ENCODE measurements at places on chromosomes 6 and 20.

- DNase-seq = no peak
Observed at GRCh38 chr6:169970306-169970988, 219.0 kb downstream of the ERMARD start.

GRCh38 chr6:63821442-63821841, 185.8 kb downstream of the PHF3 start:
- no peak for DNase-seq

- no peak for DNase-seq
Observed at GRCh38 chr6:44732243-44732642, 344.7 kb downstream of the CDC5L start.

GRCh38 chr20:53643031-53643832, 49.6 kb upstream of the ZNF217 start:
- peak; percentile 43 for DNase-seq

DNA sequence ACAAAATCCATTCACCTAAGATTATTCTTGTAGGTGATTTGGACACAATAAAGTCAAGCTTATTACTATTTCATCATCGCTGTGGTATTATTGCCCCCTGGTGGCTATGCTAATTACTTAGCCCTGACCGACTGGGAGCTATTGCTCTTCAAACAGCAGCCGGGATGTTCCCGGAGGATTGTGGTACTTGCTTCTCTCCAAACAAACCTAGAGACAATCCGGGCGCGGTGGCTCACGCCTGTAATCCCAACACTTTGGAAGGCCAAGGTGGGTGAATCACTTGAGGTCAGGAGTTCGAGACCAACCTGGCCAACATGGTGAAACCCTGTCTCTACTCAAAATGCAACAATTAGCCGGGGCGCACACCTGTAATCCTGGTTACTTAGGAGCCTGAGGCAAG, 15.4 kb upstream of the STMND1 start:
- DNase-seq = no peak

- DNase-seq = no peak
Observed at GRCh38 chr6:25280344-25281074, 1.3 kb downstream of the CARMIL1 start.

GRCh38 chr6:113558966-113559365, 298.2 kb upstream of the MARCKS start:
- DNase-seq = no peak

DNA sequence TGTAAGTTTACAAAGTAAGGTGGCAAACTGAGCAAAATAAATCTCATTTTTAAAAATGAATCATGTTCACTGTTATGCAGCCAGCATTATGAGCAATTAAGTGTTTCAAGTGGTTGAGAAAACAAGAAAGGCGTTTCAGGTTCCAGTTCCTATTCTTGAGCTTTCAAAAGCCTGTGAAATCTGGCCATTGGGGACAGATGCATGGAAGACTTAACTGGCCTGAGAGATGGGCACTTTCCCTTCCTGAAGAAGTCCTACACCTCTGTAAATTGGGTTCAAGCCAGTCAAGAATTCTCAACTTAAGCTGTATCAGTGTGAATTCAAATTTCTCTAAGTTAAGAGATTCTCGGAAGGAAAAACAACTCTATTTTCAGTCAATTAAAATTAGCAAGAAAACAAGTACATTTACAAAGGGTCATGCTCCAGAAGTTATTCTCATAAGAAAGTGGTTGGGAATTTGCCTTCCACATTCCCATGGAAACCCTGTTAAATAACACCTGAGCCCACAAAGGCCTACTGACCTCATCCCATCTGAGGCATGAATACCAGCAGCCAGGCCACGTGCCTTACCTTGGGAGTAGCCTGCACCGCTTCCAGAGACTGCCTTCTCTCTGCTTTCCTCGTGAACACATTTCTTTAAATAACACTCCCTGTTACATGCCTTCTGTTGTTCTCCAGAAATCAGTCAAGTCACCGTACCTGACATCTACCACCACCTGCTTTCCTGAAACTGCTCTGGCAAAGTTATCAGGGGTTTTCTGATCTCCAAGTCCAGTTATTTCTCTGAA, 19.4 kb downstream of the MAP3K5 start:
- no peak for DNase-seq

- DNase-seq = peak; percentile 14
Observed at GRCh38 chr6:45677381-45678284, 299.9 kb upstream of the SUPT3H start.

DNA sequence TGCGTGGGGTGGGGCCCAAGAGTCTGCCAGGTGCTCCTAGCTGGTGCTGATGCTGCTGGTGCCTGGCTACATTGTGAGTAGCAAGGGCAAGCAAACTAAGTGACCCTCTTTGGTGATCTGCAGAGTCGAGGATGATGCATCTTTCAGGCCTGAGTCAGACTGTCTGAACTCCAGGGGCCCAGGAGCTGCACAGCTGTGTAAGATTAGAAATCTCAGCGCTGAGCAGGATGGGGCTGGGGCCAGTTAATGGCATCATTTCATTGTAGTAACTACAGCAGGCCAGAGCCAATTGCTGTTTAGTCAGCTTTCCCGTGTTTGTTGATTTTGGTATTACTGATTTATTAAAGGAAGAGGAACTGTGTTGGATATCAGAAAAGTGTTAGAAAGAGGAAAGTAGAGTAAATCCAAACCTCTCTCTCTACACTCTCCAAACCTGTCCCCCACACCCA, 365.2 kb downstream of the PAX1 start:
- no peak for DNase-seq

GRCh38 chr6:154593122-154593521, 82.6 kb upstream of the CNKSR3 start:
- DNase-seq = no peak

DNA sequence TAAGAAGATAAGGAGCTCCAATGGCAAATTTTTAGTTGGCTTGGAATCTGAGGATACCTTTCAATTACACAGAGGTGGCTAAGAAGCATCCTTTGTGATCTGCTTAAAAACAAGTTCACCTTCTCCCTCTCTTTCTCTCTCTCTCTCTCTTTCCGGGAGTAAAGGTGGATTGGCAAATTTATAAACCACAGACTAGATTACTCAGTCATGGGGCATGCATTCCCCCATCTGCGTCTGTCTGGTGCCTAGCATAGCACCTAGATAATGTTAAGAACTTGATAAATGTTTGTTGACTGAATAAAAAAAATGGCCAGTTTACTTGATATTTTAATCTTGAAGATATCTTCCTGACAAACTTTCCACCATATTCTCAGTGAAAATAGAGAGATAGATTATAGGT, 312.3 kb downstream of the CDC5L start:
- no peak for DNase-seq

GRCh38 chr20:44576297-44576696, 6.1 kb upstream of the PKIG start:
- no peak for DNase-seq

DNA sequence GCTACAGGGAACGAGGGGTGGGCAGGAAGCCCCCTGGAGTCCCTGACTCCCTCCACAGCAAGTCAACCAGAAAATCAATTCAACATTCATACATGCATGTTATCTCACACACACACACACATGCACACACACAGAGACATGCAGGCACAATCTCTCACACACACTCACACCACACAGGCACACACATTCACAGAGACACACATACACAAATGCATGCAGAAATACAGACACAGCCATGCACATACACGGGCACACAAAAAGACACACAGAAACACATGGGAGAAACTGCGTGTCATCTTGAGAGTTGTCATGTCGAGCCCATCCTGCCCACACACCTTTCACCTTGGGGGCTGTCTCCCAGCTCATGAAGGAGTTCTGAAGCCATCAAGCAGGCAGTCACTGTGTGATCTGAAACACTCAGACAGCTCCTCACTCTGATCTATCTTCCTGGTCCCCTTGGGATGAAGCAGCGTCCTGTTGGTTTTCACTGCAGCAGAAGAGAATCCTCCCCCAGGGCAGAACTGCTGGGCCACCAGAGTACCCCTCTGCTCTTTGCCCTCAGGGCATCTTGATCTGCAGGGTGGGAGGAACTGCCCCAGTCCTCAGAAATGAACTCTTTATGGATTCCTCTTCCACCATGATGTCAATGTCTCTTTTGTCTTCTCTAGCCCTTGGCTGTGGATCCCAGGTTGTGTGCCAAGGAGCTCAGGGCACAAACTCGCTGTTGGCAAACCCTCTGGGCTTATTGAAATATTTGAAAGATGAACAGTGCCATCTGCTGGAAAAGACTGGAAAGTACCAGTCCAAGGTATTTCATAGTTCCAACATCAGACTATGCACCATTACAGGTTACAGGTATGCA, 8.8 kb downstream of the RAET1L start:
- no peak for DNase-seq

DNA sequence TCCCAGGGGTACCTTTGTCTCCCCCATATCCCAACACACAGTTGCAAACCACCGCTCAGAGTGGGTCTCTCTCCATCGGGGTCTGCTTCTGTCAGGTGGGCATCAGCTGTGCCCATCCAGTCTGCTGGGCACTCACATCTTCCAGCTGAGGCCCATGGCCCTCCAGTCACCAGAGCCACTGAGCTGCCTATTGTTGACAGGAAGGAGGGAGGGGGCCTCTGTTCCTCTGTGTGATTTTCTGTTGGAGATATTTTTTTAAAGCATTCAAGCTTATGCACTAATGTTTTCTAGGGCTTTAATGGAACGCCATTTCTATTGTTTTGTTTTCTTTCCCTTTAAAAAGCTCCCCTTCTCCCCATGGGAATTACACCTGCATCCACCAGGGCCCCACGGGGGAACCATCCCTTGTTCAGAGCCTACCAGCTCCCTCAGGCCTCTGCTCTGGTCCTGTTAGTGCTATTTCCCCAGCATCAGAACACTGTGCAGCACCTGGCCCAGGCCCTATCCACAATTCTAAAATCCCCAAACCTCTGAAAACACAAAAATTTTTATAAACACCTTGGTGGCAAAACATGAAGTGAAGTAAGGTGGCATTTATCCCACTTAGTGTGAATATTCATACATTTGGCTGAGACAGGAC, 326.2 kb downstream of the CD83 start:
- no peak for DNase-seq

DNA sequence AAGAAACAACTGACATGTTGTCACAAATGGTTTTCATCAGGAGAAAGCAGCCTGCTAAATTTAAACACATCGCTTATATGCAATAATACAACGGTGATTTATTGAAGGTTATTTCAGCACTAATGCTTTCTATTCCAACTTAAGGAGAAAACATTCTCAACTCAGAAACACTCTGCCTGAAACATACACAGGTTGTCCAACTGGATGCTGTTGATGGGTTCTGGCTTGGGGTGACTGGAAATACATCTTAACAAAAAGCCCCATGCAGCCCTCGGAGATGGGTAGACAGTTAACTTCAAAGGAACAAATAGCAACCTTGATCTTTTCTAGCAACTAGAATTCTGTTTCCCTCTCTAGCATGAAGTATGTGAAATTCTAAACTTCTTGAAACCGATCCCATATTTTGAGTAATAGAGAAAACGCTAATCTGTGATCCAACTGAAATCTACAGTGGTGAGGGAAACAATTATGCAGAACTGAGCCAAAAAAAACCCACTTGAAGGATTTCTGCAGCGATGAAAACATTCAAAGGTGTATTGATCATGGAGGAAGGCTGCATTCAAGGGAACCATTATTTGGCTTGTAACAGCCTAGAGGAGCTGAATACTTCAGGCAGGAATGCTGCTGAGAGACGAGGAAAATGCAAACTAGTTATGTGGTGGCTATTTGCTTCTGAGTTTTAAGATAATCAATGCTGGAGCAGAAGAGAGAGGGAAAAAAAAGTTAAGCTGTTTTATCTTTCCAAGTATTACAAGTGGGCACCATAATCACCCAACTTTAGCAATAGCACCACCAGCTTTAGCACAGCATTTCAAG, 6.9 kb downstream of the ZMYND8 start:
- no peak for DNase-seq

GRCh38 chr6:160041608-160042007, 72.7 kb downstream of the IGF2R start:
- no peak for DNase-seq

DNA sequence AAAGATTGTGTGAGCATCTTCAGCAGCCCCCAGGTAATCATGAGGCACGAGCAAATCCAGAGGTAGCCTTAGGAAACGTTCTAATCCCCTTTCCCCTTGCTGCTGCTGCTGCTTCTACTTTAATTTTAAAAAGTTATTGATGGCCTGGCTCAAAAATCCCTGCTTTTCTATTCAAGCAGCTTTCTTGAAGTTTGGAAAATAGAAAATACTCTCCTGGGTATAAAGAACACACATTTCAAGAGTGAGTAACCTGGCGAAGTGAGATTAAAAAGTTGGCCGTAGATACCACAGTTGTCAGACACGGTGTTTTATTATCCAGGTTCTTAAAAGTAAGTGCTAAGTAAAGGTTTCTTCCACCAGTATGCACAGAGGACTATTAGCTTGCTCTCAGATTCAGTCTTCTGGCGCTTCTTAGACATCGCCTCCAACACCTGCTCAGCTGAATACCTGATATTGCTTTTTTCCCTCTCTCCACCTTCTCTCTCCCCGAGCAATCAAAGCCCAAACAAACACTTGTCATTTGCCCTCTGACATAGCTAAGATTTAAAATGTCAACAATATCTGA, 150.7 kb downstream of the EDN3 start:
- DNase-seq = no peak

- DNase-seq = peak; percentile 72
Observed at GRCh38 chr20:32484958-32485769, 100.0 kb downstream of the NOL4L start.

DNA sequence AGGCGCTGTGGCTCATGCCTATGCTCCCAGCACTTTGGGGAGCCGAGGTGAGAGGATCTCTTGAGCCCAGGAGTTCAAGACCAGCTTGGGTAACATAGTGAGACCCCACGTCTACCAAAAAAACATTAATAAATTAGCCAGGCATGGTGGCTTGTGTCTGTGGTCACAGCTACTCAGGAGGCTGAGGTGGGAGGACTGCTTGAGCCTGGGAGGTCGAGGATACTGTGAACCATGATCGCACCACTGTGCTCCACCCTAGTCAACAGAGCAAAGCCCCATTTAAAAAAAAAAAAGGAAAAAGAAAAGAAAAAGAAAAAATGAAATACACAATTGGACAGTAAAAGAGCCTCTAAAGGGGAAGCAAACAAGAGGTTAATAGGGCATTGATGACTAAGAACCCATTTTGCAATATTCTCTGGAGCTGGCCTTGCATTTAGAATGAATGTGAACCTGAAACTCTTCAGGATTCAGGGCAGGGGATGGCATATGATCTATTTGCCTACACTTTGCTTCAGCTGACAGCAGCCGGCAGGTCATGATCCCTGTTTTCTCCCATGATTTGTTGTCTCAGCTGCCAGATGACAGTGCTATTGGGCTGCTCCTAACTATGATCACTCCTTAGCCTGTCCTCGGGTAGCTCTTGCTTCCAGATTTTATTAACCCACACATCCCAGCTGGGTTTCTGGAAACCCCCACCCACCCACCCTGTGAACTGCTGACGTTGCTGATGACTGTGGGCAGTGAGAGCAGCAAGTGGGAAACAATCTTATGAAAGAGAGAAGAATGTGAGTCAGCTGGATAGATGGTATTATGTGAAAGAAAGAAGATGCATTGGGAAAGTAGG, 83.8 kb upstream of the ELOVL5 start:
- no peak for DNase-seq

DNA sequence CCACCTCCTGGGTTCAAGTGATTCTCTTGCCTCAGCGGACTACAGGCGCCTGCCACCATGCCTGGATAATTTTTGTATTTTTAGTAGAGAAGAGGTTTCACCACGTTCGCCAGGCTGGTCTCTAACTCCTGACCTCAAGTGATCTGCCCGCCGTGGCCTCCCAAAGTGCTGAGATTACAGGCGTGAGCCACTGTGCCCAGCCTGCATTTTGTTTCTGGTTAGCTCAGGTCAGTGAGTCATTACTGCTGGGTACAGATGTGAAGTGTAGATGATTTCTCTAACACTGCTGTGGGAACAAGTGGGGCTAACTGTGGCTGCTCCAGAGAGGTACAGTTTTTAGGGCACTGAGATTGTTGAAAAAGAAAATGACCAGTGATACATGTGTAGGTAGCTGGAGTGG, 188.6 kb downstream of the PRL start:
- DNase-seq = no peak

- no peak for DNase-seq
Observed at GRCh38 chr6:43856005-43856765, 86.2 kb downstream of the VEGFA start.

Measured in activated naive CD4-positive, alpha-beta T cell (primary cell).